ENCODE measurements at places on chromosomes 4 and X.

GRCh38 chr4:112953262-112953661 lies 96.2 kb upstream of the ANK2 start:
- DNase-seq = no peak
- H3K27me3 ChIP-seq = peaks cover 5% of the 10 kb centered on the region
- no peaks in the 10 kb centered on the region for H3K36me3 ChIP-seq
- no peak overlapping the region for H3K27ac ChIP-seq
- H3K4me3 ChIP-seq = no peak overlapping the region

DNA sequence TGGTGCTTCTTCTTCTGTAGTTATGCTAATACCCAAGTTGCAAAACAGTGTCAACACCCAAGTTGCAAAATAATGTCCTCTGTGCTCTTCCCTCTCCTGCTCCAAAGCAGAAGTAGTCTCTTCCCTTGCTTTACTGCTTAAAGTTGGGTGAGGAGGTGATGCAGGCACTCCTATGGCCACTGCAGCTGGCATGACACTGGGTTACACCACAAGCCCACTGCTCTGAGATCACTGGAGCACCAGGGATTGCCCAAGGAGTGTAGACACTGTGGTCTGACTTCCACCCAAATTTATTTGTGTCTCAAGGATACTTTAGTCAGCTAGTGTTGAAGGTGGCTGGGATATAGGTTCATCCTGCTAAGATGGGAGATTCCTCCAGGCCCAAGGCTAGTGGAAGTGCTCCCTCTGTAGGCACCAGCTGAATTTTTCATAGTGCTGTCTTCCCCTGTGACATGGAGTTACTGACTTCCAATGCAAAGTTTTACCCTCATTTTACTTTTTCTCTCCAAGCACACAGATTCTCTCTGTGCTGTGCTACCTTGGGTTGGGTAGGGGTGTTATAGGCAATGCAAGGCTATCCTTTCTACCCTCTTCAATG lies 196.2 kb upstream of the TENT5D start:
- no peaks in the 10 kb centered on the region for H3K4me1 ChIP-seq
- H3K4me3 ChIP-seq = no peak overlapping the region
- no peak overlapping the region for H3K27ac ChIP-seq
- no peaks in the 10 kb centered on the region for H3K27me3 ChIP-seq
- no peak for DNase-seq

GRCh38 chrX:154733066-154733425 lies 17.8 kb downstream of the GAB3 start:
- no peak for DNase-seq
- no peaks in the 10 kb centered on the region for H3K27me3 ChIP-seq
- H3K4me1 ChIP-seq = peaks cover 94% of the 10 kb centered on the region

DNA sequence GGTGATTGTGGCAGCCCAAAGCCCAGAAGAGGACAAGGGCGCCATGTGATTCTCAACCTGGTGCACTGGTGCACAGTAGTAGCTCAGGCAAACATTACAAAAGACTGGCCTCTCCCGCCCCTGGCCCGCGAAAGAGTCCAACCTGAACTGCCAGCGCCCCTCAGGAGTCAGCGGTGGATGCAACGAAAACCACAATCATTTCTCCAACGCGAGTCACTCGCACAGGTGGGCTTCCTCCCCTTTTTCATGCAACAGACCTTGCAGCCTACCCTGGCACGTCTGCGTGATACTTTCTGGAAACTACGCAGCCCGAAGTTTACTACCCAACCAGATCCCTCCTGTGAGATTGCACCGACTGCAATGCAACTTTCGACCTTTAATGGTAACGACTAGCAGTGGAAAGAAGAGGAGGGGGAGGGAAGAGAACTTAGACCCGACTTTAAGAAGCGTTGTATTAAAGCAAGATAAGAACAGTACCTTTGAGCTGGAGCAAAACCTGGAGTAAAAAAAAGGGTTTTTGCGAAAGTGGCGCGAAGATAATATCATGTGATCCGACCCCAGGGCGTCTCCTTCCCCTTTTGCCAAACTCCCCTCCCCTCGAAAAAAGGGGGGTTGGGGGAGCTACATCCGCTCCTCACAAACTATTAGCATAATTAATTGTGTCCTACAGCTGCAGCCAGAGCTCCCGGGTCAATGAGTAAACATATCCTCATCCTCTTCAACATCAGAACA lies 63.3 kb upstream of the CCDC160 start:
- DNase-seq = peak; percentile 49
- H3K27ac ChIP-seq = peak overlapping the region; percentile 93
- H3K36me3 ChIP-seq = peaks cover 32% of the 10 kb centered on the region
- peak overlapping the region; percentile 96 for H3K4me3 ChIP-seq
- peaks cover 31% of the 10 kb centered on the region for H3K4me1 ChIP-seq
- peaks cover 10% of the 10 kb centered on the region for H3K27me3 ChIP-seq

DNA sequence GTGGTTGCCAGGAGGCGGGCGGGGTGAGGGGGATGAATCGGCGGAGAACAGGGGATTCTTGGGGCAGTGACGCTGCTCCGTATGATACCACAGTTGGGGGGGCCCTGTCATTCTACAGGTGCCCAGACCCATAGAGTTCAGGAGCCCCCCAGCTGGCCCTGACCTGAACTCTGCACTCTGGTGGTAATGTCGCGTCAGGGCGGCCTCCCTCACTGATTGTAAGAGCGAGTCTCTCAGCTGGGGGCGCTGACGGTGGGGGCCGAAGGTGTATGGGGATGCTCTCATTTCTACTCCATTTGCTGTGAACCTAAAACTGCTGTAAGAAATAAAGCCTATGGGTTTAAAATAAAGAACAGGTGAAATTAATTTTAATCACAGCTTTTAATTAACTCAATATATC lies 91.8 kb upstream of the PSAPL1 start:
- H3K36me3 ChIP-seq = no peaks in the 10 kb centered on the region
- peaks cover 50% of the 10 kb centered on the region for H3K27me3 ChIP-seq
- H3K4me3 ChIP-seq = no peak overlapping the region
- H3K4me1 ChIP-seq = peaks cover 20% of the 10 kb centered on the region
- no peak for DNase-seq
- H3K27ac ChIP-seq = no peak overlapping the region

- no peak overlapping the region for H3K4me3 ChIP-seq
- H3K27me3 ChIP-seq = peaks cover 4% of the 10 kb centered on the region
- H3K4me1 ChIP-seq = no peaks in the 10 kb centered on the region
- no peak for DNase-seq
Observed at GRCh38 chrX:49627086-49627777, 28.4 kb downstream of the GAGE1 start.

GRCh38 chr4:34492414-34492813 lies 1751.9 kb downstream of the ARAP2 start:
- H3K27me3 ChIP-seq = no peaks in the 10 kb centered on the region
- H3K4me1 ChIP-seq = no peaks in the 10 kb centered on the region
- no peak overlapping the region for H3K4me3 ChIP-seq
- H3K27ac ChIP-seq = no peak overlapping the region
- no peaks in the 10 kb centered on the region for H3K36me3 ChIP-seq
- no peak for DNase-seq

DNA sequence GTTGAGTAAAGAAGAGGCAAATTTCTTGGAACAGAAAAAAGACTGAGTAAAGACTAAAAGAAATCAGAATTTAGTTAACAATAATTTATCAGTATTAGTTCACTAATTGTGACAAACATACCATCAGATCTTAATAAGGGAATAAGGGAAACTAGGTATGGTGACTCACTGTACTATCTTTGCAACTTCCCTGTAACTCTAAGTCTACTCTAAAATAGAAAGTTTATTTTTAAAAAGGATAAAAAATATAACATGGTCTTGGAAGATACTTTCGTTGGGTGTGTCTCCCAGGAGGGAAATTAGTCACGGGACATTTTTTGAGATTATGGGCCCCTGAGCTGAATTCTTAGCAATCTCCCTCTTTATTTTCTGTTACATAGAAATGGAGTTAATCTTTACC lies 97.3 kb downstream of the EMCN start:
- H3K27me3 ChIP-seq = no peaks in the 10 kb centered on the region
- H3K4me1 ChIP-seq = no peaks in the 10 kb centered on the region
- H3K27ac ChIP-seq = no peak overlapping the region
- no peak for DNase-seq

- H3K27me3 ChIP-seq = peaks cover 33% of the 10 kb centered on the region
- peaks cover 45% of the 10 kb centered on the region for H3K4me1 ChIP-seq
- DNase-seq = peak; percentile 52
- no peak overlapping the region for H3K4me3 ChIP-seq
Observed at GRCh38 chr4:2786152-2786671, 6.7 kb upstream of the SH3BP2 start.

DNA sequence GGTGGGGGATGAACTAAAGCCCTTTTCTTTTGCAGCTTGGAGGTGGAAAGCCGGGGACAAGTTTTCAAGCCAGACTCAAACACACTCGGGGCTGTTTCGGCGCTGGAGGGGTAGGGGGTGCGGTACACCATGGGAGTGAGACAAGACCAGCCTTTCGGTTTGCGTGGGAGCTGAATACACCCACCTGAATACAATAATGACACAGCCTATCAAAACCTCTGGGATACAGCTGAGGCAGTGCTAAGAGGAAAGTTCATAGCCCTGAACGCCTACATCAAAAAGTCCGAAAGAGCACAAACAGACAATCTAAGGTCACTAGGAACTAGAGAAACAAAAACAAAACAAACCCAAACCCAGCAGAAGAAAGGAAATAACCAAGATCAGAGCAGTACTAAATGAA lies 163.3 kb downstream of the ATRX start:
- no peak overlapping the region for H3K4me3 ChIP-seq
- no peak overlapping the region for H3K27ac ChIP-seq
- DNase-seq = no peak
- peaks cover 23% of the 10 kb centered on the region for H3K36me3 ChIP-seq

DNA sequence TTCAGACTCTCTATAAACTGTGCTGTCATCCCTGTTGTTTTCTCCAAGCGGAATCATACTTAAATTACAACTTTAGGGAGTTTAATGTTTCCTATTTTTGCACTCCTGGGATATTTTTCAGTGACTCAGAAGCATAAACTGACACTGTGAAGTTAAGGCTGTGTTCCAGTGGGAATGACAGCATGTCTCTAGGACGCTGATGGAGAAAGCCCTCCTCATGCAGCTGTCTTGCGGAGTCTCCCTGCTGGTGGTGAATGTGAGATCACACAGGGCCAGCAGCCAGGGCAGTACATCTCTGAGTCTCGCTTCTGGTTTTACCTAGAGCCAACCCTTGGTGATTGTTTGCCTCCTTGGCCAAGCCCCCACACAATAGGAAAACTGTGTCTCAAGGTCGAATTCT lies 53.3 kb downstream of the NFKB1 start:
- H3K36me3 ChIP-seq = peaks cover 51% of the 10 kb centered on the region
- peaks cover 55% of the 10 kb centered on the region for H3K4me1 ChIP-seq
- no peak overlapping the region for H3K4me3 ChIP-seq
- H3K27me3 ChIP-seq = no peaks in the 10 kb centered on the region

- no peaks in the 10 kb centered on the region for H3K36me3 ChIP-seq
- H3K4me1 ChIP-seq = no peaks in the 10 kb centered on the region
- H3K27ac ChIP-seq = no peak overlapping the region
- H3K4me3 ChIP-seq = no peak overlapping the region
- H3K27me3 ChIP-seq = peaks cover 4% of the 10 kb centered on the region
- no peak for DNase-seq
Observed at GRCh38 chr4:145984563-145984962, 45.9 kb upstream of the ZNF827 start.

DNA sequence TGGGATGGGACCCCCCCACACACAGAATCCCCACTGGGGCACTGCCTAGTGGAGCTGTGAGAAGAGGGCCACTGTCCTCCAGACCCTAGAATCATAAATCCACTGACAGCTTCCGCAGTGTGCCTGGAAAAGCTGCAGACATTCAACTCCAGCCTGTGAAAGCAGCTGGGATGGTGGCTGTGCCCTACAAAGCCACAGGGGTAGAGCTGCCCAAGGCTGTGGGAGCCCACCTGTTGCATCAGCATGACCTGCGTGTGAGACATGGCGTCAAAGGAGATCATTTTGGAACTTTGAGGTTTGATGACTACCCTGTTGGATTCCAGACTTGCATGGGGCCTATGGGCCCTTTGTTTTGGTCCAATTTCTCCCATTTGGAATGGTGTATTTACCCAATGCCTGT lies 22.3 kb downstream of the AIMP1 start:
- H3K36me3 ChIP-seq = peaks cover 70% of the 10 kb centered on the region
- H3K27me3 ChIP-seq = no peaks in the 10 kb centered on the region
- no peak overlapping the region for H3K27ac ChIP-seq
- H3K4me1 ChIP-seq = peaks cover 6% of the 10 kb centered on the region
- DNase-seq = no peak

DNA sequence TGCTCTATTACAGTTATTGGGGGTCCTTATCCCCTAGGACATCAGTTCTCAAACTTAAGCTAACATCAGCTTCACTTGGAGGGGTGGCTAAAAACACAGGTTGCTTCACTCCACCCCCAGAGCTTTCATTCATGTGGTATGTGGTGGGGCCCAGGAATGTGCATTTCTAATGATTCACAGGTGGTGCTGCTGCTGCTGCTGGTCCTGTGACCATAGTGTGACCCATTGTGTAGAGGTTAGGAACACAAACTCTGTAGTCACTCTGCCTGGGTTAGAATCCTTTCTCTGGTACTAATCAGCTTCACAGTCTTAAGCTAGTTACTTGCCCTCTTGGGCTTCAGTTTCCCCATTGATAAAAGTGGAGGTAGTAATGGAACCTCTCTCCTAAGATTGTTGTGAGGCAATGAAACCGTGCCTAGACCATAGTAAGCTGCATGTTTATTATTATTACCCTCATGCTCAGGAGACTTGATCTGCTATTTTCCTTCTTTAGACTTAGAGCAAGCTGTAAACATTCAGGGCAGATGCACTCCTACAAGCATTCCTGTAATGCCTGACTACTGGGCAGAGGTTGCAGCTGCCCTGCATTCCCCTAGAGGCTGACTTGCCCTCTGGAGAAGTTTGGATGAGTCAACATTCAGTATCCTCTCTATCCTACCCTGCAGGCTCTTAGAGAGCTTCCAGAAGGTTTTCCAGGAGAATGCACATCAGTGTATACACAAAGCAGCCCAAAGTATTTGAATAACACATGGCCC lies 94.1 kb upstream of the ACSL4 start:
- no peak overlapping the region for H3K27ac ChIP-seq
- H3K27me3 ChIP-seq = no peaks in the 10 kb centered on the region
- no peak for DNase-seq
- no peaks in the 10 kb centered on the region for H3K36me3 ChIP-seq

DNA sequence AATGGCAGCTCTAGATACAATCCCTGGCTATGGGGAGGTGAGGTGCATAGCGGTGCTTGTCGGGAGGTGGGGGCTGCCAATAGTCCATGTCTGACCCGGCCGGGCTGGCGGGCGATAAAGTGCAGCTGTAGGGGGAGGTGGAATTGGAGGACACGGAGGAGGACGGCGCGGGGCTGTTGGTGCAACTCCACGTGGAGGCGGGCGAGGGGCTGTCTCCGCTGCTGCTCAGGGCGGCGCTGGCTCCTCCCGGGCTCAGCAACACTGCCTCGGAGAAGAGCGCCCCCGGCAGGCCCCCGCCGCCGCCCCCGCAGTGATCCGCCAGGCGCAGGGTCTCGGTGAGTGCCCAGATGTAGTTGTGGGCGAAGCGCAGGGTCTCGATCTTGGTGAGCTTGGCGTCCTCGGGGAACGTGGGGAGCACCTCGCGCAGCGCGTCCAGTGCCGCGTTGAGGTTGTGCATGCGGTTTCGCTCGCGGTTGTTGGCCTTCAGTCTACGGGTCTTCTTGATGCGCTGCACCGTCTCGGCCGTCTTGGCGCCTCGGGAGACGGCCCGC lies 1.3 kb downstream of the NEUROG2 start:
- DNase-seq = peak; percentile 28
- peaks cover 68% of the 10 kb centered on the region for H3K4me1 ChIP-seq
- H3K4me3 ChIP-seq = peak overlapping the region; percentile 80
- H3K27ac ChIP-seq = peak overlapping the region; percentile 84
- peaks cover 10% of the 10 kb centered on the region for H3K36me3 ChIP-seq
- peaks cover 96% of the 10 kb centered on the region for H3K27me3 ChIP-seq

Data from activated naive CD4-positive, alpha-beta T cell treated with anti-CD3 and anti-CD28 coated beads, Interleukin-2, amount 10 ng/mL, durations not matched to agents 7 days and 5 days (primary cell).